GM19239 (cell line): ENCODE measurements at places on chromosomes 12 and 14.
A peak's percentile ranks its signal among the peaks of the same experiment; 100 is the strongest.

GRCh38 chr12:38761111-38761510 is 144.3 kb downstream of the CPNE8 start:
- DNase-seq = no peak

- no peak for DNase-seq
These were observed 122.8 kb downstream of the C12orf75 start for GRCh38 chr12:105453316-105453715.

DNA sequence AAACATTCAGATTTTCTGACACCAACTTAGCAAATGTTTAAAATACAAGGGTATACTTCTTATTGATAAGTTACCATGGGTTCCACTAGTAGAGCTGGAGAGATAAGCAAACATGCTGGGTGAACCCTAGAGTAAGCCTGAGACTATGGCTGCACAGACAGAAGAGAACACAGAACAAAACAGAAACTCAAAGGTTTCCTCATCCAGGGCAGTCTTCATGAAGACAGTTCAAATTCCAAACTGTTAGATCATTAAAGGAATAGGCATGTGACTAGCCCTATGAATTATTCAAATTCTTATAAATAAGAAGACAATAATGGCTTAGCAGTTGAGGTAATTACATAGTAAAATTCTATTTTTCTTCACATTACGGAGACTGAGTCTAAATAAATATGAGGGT is 28.1 kb downstream of the BTBD7 start:
- DNase-seq = no peak

GRCh38 chr12:65279369-65280112 is 1.1 kb downstream of the MSRB3 start:
- no peak for DNase-seq

DNA sequence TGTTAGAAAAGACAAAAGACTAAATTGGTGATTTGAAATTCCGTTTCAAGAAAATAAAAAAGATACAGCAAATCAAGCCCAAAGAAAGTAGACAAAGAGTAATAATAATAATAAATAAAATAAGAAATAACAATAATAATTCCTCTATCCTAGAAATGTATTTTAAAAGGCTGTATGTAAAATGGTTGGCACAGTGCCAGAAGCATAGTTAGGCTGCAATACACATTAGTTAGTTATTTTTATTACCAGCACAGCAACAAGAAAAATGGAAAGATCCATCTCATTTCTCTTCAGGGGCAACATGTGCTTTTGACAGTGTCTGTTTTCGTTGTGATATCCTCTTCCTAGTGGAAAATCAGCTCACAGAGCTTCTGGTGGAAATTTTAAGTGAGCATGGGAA is 174.1 kb upstream of the TMTC1 start:
- DNase-seq = no peak

- DNase-seq = no peak
These were observed 342.7 kb downstream of the PRKD1 start for GRCh38 chr14:29584992-29585391.

DNA sequence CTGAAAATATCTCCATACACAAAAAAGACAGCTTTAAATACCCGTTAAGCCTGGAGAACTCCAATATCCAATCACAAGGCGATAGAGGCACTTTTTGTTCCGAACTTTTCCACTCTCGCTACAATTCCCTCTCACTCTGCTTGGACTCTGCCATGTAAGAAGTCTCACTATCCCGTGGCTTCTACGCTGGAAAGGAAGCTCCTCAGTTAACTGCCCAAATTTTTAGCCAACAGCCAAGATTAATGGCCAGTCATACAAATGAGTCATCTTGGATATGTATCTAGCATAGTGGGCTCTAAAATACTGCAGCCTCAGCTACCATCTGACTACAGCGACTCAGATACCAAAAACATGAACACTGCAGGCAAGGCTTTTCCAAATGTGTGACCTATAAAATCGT is 45.5 kb upstream of the RERGL start:
- no peak for DNase-seq

DNA sequence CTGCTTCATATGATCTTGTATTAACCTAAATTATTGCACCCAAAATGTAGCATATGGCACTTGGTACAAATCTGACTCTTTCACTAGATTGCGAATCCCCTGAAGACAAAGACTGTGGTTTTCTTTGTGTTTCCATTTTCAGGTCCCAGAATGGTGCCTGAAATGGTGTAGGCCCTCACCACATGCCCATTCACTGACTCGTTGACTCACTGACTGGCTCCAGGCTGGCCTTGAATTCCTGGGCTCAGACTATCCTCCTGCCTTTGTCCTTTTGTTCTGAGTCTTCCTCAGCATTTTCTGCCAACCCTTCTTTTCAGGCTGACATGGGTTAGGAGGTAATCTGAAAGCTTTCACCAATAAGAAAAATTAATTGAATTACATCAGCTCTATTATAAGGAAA is 368.7 kb upstream of the GARIN6 start:
- DNase-seq = no peak

GRCh38 chr14:41606532-41607303 is at the start of gene LRFN5:
Gene LRFN5 (plus strand): TSS chr14:41606876.
- DNase-seq = no peak

- peak; percentile 18 for DNase-seq
These were observed at the start of gene ARID2 for GRCh38 chr12:45729233-45730083. Gene ARID2 (plus strand): TSS chr12:45729706. CDS start chr12:45729837, 131 bp downstream.

- no peak for DNase-seq
These were observed 15.9 kb downstream of the ANKRD13A start for GRCh38 chr12:110015132-110015531.

DNA sequence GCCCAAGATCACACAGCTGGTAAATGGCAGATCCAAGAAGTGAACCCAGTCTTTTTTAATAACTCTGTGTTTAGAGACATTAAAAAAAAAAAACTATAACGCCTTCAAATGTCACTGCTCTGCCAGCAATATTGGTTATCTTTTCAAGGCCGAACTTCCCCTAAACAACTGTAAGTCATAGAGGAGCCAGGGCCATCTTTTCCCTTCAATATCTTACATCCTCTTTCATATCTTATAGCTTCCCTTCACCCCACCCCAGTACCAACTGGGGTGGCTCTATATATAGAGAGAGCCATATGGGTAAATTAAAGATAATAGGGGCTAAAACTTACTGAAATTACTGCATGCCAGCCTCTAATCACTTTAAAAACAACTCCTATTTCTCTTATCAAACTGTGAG is 100.2 kb downstream of the STAB2 start:
- DNase-seq = no peak

GRCh38 chr12:118513611-118514010 is 137.3 kb downstream of the SUDS3 start:
- DNase-seq = no peak

GRCh38 chr12:96220902-96221301 is 26.7 kb downstream of the ELK3 start:
- no peak for DNase-seq

- no peak for DNase-seq
These were observed 42.3 kb downstream of the RTN1 start for GRCh38 chr14:59828276-59828675.

DNA sequence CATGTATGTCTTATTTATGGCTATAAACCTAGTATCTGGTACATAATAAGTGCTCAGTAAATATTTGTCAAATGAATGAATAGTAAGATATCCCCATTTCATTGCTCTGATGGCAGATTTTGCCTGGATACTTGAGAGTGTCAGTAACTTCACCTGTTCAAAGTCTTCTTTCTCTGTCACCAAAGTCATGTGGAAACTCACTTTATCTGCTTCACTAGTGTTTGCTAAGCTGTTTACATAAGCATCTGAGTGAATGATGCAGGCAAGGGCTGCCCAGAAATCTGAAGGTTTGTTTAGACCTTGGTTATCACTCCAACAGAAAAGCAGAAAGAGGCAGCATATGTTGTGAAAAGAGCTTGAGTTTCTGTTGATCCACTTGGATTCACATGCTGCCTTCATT is 4.3 kb downstream of the OR4E1 start:
- no peak for DNase-seq

- DNase-seq = peak; percentile 5
These were observed 44.8 kb downstream of the CPSF6 start for GRCh38 chr12:69284131-69284530.

GRCh38 chr12:65891987-65892481 is 67.8 kb downstream of the HMGA2 start:
- DNase-seq = no peak

- DNase-seq = no peak
These were observed 2.5 kb downstream of the SLC38A1 start for GRCh38 chr12:46266382-46266791.

DNA sequence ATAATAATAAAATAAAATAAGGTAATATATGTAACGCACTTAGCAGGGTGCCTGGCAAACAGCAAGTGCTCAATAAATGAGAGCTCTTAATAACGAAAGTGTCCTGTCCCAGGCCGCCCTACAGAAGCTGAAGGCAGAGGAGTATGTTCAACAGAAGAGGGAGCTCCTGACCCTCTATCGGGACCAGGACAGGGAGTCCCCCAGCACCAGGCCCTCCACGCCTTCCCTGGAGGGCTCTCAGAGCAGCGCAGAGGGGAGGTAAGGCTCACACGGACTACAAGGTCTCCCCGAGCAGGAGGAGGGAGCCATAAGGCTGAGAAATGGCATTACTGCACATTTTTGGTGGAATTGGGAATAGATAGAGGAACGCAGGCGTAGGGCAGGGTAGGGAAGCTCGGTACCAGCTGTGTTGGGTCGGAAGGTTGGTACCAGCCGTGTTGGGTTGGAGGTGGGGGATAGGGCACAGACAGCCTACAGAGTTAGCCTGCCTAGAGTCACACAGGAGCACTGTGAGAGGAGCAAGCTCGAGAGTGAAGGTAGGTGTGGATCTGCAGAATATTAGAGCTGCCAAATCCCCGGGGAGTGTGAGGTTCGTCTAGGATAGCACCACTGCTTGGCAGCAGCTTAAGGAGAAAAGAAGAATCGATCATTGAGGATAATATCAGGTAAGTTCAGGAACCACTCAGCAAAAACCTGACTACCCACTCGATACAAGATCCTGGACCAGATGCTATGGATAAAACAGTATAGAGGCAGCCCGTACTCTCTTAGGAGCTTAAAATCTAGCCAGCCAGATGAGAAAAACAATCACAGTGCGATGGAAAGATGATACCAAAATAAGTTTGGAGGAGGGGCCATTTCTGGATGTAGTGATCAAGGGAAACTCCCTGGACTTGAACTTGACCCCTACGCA is 15.3 kb downstream of the TNFRSF1A start:
- no peak for DNase-seq

- no peak for DNase-seq
These were observed 30.7 kb downstream of the PXN start for GRCh38 chr12:120234643-120235368.

DNA sequence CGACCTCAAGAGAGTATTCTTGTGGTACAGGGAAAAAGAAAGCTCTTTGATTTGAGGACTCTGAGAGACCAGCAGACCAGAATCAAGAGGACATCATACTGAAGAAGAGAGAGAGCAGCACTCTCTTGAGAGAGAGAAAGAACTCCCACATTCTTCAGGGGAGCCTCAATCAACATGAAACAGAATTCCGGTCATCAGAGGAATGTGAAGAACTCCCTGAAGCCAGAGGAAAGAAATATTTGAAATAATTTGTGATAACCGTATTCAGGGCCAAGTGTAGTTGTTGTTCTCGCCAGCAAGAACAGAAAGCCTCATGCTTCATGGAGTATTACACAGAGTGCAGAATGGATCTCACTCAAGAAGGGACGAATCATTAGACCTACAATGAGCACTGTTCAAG is 363.8 kb upstream of the TMEM132C start:
- no peak for DNase-seq

- peak; percentile 12 for DNase-seq
These were observed 197.5 kb upstream of the TMEM132C start for GRCh38 chr12:128069359-128069997.

- DNase-seq = no peak
These were observed 3.3 kb downstream of the KRT18 start for GRCh38 chr12:52952076-52952801.

GRCh38 chr12:89051065-89051677 is 301.1 kb downstream of the DUSP6 start:
- peak; percentile 22 for DNase-seq

DNA sequence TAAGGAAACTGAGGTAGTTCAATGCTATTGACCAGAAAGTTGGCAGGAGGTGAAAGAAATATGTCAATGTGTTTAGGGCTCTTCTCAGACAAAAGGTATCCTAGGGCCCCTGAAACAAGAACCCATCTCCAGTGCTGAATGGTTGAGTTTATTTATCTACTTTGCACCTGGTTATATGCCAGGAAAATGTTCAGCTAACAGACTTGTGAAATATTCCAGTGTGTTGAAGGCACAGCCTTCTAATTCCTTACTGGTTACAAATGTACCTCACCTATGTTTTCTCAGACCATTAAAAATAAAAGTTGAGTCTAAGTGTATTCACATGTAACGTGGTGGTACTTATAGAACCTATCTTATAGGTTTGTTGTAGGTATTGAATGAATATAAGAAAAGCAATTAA is 511.7 kb upstream of the SEL1L start:
- no peak for DNase-seq

DNA sequence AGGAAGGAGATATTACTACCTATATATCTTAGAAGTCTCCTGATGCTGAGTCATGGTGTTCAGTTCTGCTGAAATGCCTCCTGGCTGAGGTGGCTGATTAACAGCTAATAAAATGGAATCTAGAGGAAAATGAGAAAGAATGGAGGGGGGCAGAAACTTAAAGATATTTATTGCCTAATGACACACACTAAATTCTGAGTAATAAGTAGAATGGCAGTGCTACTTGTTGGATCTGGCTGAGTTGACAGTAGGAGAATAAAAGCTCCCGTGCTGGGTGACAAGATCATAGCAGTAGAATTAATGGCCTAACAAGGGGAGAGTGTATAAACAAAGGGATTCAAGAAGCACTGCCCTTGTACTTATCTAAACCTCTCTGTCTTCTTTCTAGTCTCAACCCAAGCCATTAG is 137.5 kb downstream of the CNTN1 start:
- DNase-seq = no peak

GRCh38 chr12:27899151-27899661 is 73.3 kb downstream of the PTHLH start:
- DNase-seq = no peak

DNA sequence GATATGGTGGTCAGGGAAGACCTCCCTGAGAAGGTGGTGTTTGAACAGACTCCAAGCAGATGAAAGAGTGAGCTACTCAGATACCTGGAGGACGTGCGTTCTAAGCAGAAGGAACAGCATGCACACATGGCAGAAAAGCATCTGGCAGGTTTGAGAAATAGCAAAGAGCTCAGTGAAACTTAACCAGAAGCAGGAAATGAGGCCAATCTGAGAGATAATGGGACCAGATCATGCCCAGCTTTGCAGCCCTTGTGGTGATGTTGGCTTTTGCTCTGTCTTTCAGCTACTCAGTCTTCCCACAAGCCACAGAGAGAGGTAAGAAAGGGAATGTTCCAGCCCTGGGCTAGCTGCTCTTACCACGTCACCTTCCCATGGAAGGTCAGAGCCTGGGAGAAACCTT is 176.3 kb upstream of the GSC start:
- DNase-seq = no peak
